ENCODE measurements at places on chromosomes 3 and 15.

DNA sequence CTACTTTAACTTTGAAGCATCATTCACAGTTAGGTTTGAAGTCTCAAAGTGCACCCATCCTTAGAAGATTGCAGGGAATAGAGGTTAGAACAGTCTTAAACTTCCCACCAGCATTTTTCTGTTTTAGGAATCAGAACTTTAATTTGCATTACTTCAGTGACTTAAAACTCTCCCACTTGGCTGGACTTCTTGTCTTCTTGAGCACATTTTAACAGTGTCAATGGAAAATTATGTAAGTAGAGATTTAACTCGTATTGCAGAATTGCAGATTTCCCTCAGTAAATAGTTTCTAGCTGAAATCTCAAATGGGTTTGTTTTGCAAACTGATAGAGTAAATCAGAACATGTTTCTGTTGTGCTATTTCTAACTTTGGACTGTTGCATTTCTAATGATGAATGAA lies 369.6 kb downstream of the OTOL1 start:
- DNase-seq: no peak

- no peak for DNase-seq
Measured at GRCh38 chr3:62134061-62134496, 239.3 kb downstream of the FEZF2 start.

DNA sequence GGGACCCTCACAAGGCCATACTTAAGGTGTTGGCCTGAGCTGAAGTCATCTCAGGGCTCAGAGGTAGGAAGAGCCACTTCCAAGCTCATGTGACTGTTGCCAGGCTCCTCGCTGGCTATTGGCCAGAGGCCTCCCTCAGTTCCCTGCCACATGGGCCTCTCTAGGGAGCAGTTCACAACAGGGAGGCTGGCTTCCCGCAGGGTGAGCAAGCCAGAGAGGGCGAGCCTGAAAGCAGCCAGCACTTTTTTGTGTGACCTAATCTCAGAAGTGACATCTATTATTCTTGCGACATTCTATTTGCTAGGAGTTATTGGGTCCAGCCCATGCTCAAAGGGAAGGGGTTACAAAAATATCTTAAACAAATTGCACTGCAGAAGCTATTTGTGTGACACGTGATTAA lies 201.4 kb downstream of the SSR3 start:
- DNase-seq: no peak

GRCh38 chr15:74789741-74790079 lies 7.8 kb downstream of the CSK start:
- DNase-seq: no peak

GRCh38 chr15:60583946-60584345 lies 105.0 kb upstream of the ICE2 start:
- DNase-seq: no peak

GRCh38 chr3:115871735-115872134 lies 248.4 kb downstream of the GAP43 start:
- DNase-seq: no peak

DNA sequence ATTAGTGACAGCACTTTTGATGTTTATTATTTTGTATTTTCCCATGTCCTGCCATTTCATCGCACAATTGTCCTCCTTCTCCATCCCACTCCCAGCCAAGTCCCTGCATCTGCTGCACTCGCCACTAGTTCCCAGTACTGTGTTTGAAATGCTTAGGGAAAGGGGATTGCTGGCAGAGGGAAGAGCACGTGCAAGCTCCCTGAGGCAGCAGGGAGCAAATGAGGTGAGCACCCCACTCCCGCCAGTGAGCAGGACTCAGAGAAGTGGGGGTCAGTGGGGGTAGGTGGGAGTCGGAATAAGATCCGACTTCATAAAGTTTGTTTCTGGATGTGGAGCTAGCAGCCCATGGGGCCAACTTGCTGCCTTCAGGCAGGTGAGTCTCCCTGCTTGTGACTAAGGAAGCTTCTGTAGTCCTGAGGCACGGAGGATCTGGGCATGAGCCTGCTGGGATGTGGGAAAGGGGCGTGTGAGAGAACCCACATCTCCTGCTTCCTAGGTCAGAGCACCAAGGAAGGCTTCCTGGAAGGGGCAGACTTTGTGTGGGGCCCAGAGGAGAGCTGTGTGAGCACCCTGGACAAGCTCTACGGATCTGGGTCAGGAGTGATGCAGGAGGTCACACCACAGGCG lies 99.7 kb upstream of the TLE3 start:
- DNase-seq: no peak

DNA sequence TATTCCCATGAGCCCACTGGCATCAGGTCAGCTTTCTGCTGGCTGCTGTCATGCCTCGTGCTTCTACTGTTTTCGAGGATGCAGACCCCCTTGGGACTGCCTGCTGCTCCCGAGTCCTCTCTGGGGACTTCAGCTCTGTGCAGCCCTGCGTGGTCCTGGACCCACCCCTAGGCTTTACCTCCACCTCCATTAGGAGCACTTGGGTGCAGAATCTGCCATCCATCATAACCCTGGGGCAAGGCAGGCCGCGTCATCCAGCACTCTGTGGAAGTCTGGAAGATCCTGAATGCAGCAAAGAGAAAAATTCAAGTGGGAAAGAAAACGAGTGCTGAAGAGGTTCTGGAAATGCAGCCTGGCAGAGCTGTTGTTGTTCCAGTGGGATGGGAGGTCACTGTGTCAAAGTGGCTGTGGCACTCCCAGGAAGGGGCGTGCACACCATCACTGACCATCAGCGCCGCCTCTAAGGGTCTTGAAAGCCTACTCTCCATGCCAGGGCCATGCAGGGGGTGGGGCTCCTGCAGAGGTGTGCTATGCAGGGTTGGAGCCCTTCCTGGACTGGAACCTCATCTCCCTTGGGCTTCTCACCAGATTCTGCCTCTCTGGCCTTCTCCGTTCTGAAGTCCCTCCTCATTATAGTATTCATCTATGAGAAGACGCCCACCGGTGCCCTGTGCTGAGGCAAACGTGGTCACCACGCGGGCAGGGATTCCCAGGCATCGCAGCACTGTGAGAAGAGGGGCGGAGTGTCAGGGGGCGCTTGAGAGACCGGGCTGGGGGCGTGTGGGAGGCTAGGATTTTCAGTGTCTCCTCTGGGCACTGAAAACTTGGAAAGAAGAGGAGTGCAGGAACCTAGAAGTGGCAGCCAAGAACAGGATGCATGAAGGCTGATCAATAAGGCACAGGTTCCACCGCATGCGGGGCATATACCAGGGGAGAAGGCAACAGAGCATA lies 12.5 kb downstream of the EPB42 start:
- DNase-seq: no peak

- no peak for DNase-seq
Measured at GRCh38 chr15:73058437-73058836, 6.2 kb downstream of the NEO1 start.

GRCh38 chr15:67823314-67824196 lies 1.8 kb upstream of the SKOR1 start:
- no peak for DNase-seq

- DNase-seq: no peak
Measured at GRCh38 chr3:65268426-65268825, 580.6 kb upstream of the ADAMTS9 start.

- DNase-seq: no peak
Measured at GRCh38 chr3:111604119-111604518, 9.0 kb upstream of the ZBED2 start.

GRCh38 chr3:39148435-39149058 lies 4.8 kb downstream of the CSRNP1 start:
- DNase-seq: no peak

GRCh38 chr3:196120291-196120951 lies 38.5 kb upstream of the TFRC start:
- DNase-seq: no peak
